GM12864 (cell line): ENCODE measurements at places on chromosomes 7 and 10.

DNA sequence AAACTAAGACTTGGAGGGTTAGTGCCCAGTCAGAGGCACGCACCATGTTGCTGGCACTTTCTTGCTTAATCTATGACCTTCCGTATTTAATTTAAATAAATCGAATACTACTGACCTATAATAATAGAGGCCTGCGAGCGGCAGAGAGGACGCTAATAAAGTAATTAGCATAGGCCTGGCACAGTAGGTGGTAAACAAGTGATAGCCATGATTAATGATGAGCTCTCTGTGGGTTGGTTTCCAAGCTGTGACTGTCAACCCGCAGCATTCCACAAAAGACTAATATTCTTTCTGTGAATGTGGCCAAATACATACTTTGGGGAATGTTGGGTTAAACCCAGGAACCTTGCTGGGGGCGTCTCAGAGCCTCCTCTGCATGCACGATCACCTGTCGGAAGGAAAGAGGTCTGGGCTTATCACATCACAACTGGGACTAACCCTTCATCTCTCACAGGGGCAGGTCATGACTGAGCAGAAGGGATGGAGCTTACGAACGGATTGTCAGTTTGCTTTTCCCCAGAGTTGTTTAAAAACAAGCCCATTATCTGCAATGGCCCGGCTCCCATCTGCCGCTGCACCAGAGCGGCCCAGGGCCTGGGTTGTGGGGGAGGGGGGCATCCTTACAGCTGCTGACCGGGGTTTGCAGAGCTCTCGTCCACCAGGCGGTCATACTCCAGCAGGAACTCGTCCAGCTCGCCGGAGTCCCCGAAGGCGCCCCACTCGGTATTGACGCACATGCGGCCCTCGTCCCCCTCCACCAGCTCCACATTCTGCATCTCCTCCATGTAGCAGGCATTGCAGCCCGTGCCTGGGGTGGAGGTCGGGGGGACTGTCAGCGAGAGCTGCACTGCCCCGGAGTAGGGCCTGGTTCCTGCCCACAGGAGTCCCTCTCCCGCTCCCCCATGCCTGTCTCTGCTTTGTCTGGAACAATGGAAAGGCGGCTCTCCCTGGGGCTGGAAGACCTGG is 6.2 kb upstream of the MYL7 start:
- DNase-seq = no peak

- no peak for DNase-seq
Observed at GRCh38 chr7:103293526-103293925, 3.7 kb upstream of the PMPCB start.

DNA sequence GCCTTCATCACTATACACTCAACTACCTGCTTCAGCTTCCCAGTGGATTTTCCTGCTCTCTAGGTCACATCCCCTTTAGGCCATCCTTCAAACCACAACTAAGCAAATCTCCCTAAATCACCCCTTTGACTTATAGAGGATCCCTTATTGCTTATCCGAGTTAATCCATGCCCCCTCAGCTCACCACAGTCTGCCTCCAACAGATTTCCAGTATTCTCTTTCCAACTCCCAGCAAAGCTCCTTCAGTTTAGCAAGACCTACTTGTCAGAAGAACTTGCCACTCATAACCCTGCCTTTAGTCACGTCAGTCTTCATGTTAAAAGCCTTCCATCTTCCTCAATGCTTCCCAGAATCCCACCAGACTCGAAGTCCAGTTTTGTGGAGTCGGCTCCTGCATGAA is 38.6 kb downstream of the RAPGEF5 start:
- no peak for DNase-seq

DNA sequence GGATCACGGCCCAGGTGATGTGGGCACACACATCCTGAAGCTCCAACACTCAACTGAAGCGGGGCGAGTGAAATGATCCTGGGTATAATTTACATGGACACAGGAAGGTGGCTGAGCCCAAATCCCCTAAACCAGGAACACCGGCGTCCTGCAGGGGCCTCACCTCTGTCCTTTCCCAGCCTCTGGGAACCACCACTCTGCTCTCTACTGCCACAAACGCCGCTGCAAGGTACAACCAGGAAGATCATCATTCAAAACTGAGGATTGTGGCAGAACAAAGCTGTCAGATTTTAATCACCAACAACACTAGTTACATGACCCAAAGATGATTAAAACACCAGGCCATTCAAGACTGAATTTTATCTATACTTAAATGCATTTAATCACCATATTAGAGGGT is 104.0 kb downstream of the DIP2C start:
- DNase-seq = no peak

- no peak for DNase-seq
Observed at GRCh38 chr10:25633542-25633941, 300.5 kb upstream of the MYO3A start.

DNA sequence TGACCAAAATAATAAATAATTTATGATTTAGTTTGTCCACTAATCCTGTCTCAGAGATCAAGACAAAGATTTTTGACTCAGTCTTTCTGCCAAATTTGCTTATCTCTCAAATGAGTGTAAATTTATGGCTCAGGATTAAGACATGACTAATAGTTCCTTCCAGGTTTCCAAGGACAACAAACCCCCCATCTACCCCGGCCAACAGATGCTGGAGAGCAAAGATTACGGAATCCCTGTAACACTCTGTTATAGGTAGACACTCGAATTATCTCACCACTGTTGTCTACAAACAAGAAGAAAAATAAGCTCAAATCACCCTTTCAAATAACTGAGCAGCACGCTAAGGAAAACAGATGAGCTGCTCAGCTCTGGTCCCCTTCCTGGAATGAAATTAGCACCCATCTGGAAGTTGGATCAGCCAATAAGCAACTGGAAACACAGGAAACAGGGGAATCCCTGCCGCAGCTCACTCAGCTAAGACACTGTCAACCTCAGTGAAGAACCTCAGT is 56.8 kb upstream of the SVIL start:
- no peak for DNase-seq

GRCh38 chr10:85043207-85043606 is 714.8 kb downstream of the CCSER2 start:
- DNase-seq = no peak
